ENCODE measurements at places on chromosomes 1 and 21.

DNA sequence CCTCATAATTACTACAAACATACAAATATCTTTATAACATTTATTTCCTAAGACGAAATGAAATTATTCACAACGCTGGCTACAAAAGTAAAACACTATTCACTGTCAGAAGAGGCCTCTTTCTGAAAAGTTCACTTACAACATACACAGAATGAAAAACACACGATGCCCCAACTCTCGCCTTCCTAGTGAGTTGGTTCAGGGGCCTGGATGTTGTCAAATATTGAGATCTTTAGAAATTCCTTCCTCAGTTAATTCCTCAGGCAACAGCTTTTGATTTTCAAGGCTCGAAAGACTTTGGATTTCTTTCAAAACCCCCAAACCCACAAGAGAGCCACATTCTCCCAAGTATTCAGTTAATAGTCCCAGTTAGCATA is 14.2 kb upstream of the KCNE1 start:
- DNase-seq = no peak

- DNase-seq = no peak
Measured at GRCh38 chr1:67590329-67590728, 94.7 kb upstream of the GADD45A start.

DNA sequence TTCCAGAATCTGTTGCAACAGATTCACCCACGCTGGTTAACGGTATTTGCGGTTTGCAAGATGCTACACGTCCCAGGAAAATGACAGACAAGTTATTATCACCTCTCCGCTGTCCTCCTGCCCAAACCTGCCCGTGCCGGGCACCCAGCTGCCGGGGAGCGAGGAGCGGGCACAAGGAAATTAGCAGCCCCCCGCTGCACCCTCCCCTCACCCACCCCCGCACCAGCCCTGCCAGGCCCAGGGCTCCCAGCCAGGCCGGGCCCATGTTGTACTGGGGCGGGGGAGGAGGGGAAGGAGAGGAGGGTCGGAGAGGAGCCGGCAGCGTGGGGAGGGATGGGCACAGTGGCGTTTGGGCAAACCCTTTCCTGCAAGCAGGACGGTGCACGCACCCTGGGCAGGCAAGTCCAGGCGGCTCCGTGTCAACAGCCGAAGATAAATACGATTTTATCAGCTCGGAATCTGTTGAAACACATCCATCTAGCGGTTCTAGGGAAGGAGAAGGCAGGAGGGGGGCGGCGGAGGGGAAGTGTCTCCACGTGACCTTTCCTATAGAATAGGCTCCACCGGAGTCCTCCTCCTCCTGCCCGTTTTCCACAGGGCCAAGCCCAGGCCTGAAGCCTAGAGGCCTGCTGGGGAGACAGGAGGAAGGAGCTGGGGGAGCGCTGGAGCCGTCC is 35.1 kb upstream of the CCDC27 start:
- DNase-seq = no peak

- DNase-seq = no peak
Measured at GRCh38 chr1:181349512-181349911, 133.8 kb upstream of the CACNA1E start.

DNA sequence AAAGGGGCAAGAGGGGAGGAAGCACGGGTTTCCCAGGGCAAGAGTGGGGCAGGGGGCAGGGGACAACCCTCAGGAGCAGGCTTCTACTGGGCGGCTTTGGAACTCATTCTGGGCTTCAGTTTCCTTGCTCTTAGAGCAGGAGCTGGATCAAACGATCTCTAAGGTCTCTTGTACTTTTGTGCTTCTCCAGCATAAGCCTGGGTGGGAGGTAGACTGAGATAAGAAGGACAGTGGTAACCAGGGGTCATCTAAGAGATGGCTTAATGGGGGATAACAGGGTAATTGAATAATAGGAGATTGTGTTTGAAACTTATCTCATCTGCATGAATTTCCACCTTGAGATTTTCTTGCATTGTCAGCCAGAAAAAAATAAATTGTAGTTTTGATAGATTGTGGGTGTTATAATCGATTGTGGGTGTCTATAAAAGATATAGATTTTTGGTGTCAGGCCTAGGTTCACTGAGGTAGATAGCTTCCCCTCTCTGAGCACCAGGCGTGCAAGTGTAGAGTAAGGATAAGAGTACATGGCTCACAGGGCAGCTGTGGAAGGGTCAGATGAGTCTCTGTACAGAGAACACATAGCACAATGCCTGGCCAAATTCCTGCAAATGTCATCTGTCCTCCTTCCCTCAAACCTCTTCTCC is 68.0 kb downstream of the CD58 start:
- no peak for DNase-seq

GRCh38 chr1:182703539-182703938 is 19.2 kb upstream of the RGS8 start:
- DNase-seq = no peak

DNA sequence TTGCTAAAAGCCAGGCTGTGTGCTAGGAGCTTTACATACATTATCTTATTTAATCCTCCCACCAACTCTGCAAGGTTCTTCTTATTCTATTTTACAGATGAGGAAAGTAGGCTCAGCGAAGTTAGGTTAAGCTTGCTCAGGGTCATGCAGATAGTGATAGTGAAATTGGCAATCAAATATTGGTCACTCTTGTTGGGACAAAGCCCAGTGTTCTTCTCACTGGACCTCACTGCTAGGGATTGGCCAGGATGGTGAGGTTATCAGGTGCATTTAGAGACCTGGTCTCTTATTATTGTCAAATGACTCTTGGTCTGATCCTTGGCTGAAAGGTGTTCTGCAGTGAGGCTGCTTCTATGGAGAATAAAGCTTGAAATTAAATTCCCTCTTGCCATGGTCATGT is 145.1 kb downstream of the CNIH3 start:
- no peak for DNase-seq

GRCh38 chr1:156086256-156086662 is 4.0 kb upstream of the MEX3A start:
- DNase-seq = no peak

DNA sequence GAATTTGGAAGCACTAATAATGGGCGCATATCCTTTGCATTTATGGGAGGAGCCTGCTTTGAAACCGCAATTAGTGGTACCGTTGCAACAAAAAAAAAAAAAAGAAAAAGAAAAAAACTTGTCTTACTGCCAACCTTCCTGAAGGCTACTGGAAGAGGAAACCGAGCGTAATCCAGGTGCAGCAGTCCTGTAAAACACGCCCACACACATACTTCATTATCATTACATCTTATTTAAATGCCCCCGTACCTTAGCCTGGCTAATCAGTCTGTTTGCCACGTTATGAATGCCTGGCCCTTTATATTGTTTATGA is 686 bp upstream of the ZNF281 start:
- DNase-seq = no peak

DNA sequence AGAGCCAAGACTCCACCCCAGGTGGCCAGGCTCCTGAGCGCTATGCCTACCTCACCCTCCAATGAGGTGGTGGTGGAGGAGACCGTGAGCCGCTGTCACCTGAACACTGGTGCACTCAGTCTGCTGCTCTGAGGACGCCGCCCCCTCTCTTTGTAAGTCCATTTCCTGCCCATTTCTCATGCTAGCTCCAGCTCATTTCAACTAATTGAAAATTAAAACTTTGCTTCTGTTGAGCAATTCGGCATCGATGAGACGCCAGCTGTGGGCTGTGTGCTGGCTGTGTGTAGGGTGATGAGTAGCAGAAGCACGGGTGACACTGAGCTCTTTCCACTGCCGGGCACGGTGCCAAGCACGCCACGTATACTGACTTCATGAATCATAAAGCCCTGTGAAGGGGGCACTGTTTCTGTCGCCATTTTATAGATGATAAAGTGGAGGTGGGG is 11.2 kb downstream of the TNFRSF1B start:
- peak; percentile 96 for DNase-seq

GRCh38 chr1:5526822-5527551 is 465.2 kb downstream of the NPHP4 start:
- no peak for DNase-seq

DNA sequence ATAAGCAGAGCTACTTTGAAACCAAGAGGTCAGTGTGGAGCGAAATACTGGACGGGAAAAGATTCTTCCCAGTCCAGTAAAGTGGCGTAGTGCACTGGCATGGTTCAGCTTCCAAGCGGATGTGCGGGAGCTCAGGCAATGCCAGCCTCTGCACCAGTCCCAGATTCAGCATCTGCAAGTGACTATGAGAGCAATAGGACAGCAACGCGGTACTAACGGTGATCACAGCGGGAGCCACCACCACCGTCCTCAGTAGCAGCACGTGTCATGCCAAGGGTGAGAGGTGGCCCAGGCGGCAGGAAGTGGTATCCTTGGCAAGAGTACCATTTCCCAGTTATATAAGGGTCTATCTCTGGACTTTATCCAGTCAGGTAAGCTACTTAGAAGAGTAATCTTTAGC is 17.8 kb downstream of the PLD5 start:
- DNase-seq = no peak
